ENCODE measurements at places on chromosomes 1 and 21.

GRCh38 chr1:175200678-175201521 is 8.3 kb upstream of the KIAA0040 start:
- no peak for DNase-seq

GRCh38 chr1:42951588-42951987 is 7.1 kb downstream of the SLC2A1 start:
- no peak for DNase-seq

DNA sequence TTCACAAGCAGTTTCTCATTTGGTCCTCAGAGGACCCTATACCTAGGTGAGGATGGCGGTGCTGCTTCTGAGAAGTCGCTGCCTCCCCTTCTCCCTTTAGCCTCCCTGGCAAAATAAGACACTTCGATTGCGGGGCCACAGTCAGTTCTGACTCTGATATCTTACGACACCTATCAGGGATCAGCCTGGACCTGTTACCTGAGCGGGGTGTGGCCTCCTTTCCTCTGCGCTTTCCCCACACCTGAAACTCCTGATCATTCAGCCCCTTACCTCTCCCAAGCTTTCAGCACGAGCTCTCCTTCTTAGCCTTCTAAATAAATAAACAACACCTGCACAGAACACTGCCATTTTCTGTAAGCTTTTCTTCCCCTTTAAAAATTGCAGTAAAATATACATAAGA is 24.6 kb upstream of the GPR137B start:
- no peak for DNase-seq

- DNase-seq, result no peak
Measured at GRCh38 chr1:160838888-160839287, 23.8 kb downstream of the CD244 start.

GRCh38 chr1:235996048-235996785 is 68.7 kb downstream of the NID1 start:
- DNase-seq, result no peak

DNA sequence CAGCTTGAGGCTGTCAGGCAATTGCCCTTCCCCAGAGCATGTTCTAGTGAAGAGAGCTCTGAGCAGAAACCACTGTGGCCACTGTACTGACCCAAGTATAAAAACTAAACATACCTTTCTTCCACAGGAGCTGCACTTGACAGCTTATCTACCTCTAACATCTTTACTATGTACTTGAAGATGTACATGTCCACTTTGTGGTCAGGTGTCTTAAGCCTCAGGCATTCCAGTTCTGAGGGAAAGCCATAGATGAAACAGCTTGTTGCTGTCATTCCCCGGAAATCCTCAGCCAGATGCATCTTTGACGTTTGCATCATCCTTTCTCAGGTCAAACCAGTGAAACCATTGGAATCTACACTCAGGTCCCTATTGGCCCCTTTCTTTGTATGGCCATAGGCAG is 70.4 kb downstream of the CHRM3 start:
- no peak for DNase-seq

DNA sequence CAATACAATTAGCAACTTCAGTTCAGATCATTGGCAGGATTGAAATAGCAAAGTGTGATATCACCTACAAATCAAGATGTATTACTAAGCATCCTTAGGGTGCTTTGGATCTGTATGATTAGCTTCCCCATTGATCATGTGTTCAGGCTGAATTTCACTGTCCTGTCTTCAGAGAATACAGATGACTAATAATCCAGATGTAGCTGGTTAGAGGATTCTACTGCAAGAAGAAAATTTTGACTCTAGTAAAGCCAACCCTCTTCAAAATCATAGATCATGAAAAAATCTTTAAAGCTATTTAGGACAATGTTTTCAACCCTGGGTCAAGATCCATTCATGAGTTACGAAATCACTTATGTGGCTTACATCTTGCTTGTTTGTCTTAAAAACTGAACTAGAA is 184.4 kb downstream of the PTGER3 start:
- DNase-seq, result no peak

Data from cortex of kidney (tissue), 1 donor.